Activated CD4-positive, alpha-beta T cell treated with anti-CD3 and anti-CD28 coated beads, Interleukin-2, amount 50 U/mL, for 4 hours (primary cell): ENCODE measurements at places on chromosomes 12 and 14.

DNA sequence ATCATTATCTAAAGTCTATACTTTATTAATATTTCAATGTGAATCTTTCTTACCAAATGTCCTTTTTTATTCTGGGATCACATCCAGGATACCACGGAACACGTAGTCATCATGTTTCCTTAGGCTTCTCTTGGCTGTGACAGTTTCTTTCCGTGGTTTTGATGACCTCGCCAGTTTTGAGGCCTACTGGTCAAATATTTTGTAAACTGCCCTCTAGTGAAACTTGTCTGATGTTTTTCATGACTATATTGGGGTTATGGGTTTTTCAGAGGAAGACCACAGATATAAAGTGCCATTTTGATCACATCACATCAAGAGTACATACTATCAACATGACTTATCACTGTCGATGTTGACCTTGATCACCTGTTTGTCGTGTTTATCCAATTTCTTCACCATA lies 14.1 kb upstream of the SERPINA6 start:
- no peak for DNase-seq

DNA sequence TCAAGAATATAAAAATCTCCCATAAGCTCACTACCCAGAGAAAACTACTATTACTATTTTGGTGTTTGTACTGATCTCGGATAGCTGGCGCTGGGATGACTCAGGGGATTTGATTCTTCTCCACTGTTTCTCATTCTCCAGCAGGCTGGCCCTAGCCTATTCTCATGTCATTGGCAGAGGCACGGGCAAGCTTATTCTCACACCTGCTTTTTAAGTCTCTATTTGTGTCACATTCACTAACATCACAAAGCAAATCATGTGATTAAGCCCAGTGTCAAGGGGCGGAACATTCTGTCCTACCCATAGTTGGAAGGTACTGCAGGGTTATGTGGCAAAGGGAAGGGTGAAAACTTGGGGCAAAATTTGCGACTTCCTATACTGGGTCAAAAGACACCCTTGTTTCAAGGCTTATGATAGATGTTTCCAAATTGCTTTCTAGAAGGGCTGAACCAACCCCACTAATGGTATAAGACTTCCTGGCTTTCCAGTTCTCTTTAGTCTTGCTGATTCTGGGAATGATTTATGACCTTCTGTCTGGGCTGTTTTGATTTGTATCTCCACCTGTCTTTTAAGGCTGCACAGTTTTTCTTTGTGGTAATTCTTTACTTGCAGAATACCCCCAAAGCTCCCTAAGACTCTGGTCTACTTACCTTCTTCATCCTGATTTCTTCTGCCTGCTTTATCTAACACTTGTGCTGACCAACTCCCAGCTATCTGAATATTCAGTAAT lies 406.4 kb downstream of the NRXN3 start:
- no peak for DNase-seq

DNA sequence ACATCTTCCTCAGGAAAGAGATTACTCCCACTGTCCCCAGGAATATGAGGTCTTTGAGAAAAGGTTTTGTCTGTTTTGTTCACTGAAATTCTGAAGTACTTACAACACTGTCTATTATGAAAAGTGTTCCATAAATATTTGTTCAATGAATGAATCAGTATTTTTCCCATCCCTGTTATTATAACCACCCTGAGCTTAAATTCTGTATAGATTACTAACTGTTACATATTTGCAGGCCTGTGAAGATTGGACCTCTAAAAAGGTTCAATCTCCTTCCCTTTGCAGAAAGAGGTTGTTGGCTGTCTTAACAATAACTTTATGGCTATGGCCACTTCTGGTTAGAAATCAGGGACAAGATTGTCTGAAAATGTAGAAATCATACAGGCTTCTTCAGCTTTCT lies 174.5 kb upstream of the NPAS3 start:
- no peak for DNase-seq

- DNase-seq, result no peak
Observed at GRCh38 chr14:90699016-90699415, 117.2 kb downstream of the TTC7B start.

DNA sequence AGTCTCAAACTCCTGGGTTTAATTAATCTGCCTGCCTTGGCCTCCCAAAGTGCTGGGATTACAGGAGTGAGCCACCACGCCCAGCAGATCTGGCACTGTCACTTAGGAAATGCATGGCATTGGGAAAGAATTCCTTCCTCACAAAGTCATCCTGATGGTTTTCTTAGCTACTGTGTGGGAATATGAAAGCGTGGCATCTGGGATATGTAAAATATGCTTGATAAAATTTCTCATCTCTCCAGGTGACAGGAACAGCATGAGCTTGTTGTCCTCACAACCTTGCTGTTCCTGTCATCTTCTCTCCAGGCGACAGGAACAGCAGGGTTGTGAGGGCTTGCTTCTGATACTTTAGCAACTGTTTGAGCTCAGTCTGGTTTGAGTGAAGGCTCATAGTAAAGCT lies 16.1 kb upstream of the AICDA start:
- no peak for DNase-seq

DNA sequence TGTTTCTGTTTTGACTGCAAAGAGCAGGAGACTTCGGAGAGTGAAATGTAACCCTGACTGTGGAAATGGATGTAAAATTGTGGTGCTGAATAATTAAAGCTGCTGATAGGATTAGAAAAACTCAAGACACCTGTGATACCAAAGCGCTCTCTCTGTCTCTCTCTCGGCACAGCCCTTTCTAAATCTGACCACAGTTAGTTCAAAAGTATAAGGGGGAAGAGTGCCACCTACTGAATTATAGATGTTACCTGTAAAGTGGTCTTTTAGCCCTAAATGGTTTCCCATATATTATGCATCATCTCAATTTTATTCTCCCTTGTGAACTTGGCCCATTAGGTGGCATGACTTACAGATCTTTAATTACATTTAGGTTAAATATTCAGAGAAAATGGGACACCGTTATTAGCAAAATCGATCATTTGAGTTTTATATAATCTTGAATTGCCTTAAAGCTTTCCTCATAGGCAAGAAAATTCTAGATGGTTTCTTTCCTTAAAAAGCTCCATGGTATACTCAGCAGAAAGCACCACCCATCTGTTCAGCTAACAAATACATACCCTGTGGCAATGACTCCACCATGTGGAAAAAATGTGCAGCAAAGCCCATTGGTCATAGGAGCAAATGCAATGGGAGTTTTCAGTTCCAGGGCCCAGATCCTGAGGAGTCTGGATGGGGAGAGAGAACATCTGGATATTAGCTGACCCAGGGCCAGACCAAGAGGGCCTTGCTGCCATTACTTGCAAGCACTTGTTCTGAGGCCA lies 18.1 kb downstream of the RFC5 start:
- no peak for DNase-seq

- DNase-seq, result no peak
Observed at GRCh38 chr12:120093592-120094355, 22.8 kb downstream of the RAB35 start.

DNA sequence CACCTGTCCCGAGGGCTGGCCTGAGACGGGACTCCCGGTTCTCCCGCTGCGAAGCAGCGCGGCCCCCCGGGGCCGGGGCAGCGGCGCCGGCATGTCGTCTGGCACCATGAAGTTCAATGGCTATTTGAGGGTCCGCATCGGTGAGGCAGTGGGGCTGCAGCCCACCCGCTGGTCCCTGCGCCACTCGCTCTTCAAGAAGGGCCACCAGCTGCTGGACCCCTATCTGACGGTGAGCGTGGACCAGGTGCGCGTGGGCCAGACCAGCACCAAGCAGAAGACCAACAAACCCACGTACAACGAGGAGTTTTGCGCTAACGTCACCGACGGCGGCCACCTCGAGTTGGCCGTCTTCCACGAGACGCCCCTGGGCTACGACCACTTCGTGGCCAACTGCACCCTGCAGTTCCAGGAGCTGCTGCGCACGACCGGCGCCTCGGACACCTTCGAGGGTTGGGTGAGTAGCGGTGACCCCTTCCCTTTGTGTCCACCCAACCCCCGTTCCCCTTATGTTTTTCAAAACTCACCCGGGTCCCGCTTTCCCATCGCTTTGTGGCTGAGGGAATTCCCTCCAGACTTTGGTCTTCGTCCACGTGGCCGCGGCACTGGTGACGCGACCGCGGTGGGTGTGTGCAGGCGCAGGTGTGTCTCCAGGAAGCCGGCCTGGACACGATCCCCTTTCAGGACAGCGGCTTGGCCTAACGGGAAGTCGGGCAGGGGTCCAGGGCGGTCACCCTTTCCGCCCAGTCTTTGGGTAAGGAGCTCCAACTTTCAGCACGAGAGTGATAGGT lies 826 bp downstream of the PRKCH start:
- peak; percentile 21 for DNase-seq

- DNase-seq, result no peak
Observed at GRCh38 chr12:28711421-28711820, 437.7 kb upstream of the FAR2 start.

- DNase-seq, result no peak
Observed at GRCh38 chr14:105439179-105439578, 19.6 kb downstream of the MTA1 start.

DNA sequence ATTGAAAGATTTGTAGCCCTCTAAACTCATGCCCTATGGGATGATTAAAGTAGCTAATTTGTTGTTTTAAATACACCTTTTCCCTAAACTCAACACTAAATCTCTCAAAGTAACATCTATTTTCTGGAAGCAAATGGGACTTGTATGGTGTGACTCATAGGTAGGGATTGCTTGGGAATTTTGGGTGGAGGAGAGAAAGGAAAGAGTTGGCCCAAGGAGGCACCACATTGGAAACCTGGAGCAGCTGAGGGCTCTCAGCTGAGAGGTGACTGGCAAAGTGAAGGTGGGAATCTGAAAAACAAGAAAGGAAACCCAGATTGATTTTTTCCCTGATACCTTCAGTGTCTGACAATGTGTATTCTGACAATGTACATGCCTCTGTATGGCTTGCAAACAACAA lies 114.8 kb upstream of the PRICKLE1 start:
- no peak for DNase-seq

GRCh38 chr14:100845341-100845740 lies 19.4 kb downstream of the MEG3 start:
- DNase-seq, result no peak

- no peak for DNase-seq
Observed at GRCh38 chr12:18250313-18250916, 10.9 kb upstream of the PIK3C2G start.

GRCh38 chr12:108683906-108684556 lies 47.3 kb downstream of the CORO1C start:
- DNase-seq, result no peak

DNA sequence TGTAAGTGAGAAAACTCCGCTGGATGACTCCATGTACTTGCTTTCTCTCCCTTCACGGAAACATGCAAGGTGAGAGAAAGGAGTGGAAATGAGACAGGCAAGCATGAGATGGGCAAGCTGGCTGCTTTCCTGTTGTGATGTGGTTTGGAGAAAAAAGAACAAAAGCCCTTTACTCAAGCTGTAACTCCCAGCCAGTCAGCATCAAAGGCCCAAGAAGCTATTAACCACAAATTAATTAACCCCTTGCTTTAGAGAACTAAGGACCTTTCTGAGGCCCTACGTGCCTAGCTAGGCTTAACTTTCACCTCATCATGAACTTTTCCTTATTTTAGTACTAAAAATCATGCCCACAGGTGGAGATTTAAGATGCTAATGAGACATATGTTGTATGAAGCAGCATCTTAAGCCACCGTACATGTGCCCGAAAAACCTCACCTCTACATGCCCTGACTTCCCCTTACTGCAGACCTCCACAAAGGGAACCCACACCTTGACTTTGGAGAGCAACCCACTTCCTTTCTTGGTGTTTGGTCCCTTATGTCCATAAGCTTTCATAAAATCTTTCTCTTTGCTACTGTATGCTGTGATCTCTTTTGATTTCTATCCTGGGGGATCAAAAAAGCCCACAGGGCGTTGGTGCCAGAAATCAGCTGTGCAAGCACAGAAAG lies 87.0 kb downstream of the GALNT8 start:
- no peak for DNase-seq

DNA sequence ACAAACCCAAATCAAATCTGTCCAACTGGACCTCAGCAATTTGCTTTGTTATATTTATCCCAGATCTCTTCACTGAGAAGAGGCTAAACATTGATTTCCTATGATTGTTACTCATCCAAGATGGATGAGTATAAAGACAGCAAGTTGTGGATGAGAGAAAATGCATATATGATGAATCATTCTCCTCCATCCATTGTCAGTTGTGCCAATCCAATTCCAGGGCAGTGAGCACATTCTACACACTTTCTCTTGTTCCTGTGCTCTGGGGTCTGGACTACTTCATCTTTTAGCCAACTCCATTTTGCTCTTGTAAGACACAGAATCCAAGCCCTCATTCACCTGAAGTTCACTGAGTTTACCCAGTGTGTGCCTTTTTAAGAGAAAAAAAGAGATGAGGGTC lies 105.7 kb downstream of the GCH1 start:
- no peak for DNase-seq

GRCh38 chr12:93174473-93174872 lies 203.3 kb upstream of the NUDT4 start:
- no peak for DNase-seq

GRCh38 chr14:68658029-68658509 lies 134.8 kb downstream of the ZFP36L1 start:
- no peak for DNase-seq

DNA sequence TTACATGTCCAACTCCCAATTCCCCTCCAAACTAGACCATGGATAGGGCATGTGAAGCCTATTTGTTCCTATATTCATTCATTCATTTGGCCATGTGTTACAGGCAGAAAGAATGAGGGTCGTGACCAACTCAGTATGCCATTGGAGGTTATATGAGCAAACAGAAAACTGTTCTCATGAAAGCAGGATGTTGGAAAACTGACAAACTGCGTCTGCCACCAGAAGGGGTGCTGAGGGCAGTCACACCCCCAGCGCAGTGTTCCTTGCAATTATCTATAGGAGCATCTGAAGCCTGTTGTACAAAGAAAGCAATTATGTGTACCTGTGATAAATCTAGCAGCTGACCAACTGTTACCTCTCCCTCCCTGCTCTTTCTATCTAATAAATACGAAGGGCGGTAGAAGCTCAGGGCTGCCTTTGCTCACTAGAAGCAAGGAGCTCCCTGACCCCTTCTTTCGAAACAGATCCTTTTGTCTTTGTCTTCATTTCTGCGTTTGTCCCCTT lies 21.1 kb downstream of the ENTPD5 start:
- DNase-seq, result no peak

GRCh38 chr14:73467377-73467776 lies 9.0 kb upstream of the NUMB start:
- peak; percentile 75 for DNase-seq

GRCh38 chr12:51653431-51653830 lies 62.4 kb downstream of the SCN8A start:
- no peak for DNase-seq

- DNase-seq, result no peak
Observed at GRCh38 chr12:104721039-104721405, 237.1 kb downstream of the SLC41A2 start.

DNA sequence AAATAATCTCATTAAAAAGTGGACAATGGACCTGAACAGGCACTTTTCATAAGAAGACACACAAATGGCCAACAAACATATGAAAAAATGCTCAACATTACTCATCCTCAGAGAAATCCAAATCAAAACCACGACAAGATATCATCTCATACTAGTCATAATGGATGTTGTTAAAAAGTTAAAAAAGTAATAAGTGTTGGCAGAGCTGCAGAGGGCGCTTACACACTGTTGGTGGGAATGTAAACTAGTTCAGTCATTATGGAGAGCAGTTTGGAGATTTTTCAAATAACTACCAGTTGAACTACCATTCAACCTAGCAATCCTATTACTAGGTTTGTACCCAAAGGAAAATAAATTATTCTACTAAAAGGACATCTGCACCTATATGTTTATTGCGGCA lies 47.2 kb downstream of the FOXG1 start:
- no peak for DNase-seq
